ENCODE measurements at places on chromosomes 5 and 9.

DNA sequence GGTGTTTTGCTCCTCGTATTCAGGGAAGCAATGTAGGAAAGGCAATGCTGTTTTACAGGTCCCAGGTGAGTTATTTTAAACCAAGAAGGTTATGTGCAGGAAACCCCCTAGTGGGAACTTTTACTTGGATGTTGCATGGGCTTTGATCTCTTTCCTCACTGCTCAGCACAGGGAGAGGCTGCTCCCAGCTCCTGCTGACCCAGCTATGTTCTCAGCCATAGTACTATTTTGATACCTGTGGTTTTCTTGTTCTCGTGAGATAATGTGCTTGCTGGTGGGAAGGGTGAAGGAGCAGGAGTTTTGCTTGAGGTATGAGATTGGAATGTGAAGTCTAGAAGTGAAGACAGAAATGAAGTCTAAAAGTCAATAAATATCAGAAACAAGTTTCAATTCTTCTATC, 265.6 kb upstream of the FBXL7 start:
- no peak for DNase-seq

- no peak for DNase-seq
Measured at GRCh38 chr5:176995122-176995490, 11.5 kb downstream of the UIMC1 start.

DNA sequence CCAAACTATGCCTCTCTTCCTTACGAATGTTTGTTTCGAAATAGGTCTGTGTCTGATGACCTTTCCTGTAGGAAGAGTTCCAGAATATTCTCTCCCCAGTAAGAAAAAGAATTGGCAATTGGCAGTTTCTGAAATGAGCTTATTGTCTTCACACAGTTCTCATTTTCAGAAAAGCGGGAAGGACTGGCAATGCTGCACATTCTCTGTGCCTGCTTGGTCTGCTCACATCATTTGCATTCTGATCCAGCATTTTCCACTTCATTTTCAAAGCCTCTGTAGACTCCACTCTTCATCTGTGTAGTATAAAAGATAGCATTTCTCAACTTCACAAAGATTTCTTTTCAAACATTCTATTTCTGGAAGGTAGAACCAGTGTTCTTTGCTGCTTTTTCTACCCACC, 120.6 kb upstream of the CCDC112 start:
- no peak for DNase-seq

DNA sequence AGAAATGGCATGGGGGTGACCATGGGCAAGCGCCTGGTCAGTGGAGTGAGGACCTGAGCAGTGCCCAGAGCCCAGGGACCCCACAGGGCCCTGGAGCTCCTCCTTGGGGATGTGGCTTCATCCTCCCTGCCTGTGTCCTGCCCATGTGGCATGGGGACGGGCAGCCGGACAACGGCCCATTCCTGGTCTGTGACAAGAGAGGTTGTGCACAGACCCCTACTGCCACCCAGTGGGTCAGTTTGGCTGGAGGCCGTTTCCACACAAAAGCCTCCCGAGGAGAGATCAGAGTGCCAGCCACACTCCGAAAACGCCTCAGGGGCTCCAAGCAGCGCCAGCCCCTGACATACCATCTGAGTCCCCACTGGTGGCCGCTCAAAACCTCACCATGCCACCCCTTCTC, 19.8 kb downstream of the SLC6A18 start:
- DNase-seq, result no peak

- no peak for DNase-seq
Measured at GRCh38 chr5:76104027-76104426, 20.8 kb downstream of the SV2C start.

- no peak for DNase-seq
Measured at GRCh38 chr9:83346655-83347420, 191.4 kb downstream of the FRMD3 start.

DNA sequence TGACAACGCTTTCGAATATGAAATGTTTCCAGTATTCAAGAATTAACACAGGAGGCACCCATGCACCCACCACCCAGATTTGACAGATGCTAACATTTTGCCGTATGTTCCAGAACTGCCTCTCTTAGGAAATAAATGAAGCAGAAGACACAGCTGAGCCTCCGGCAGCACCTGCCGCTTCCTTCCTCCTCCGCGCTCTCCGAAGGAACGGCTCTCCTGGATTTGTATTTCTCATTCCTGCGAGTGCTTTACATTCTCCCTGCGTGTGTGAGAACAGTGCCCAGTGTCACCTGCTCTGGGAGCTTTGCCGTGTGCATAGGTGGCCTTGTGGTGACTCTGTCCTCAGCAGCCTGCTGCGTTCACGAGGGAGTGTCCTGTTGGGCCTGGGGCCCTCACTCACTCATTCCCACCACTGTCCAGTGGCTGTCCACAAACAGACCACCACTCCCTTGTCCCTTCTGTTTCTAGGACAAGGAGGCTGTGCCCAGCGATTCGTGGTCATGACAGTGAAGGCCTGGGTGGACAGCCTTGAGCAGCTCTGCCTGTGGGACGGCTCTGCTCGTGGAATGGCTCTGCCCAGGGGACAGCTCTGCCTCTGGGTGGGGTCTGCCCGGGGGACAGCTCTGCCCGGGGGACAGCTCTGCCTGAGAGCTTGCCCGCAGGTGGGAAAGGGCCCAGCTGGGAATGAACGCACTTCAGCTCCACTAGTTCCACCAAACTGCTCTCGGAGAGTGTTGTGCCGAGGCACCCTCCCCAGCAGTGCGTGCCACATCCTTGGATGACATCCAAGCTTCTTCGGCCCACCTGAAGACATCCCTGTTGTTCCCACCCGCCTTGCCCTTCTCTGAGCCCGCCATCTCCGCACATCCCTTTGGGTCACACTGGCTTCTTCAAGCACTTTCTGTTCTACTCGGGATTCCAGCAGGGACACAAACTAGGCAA, 170.5 kb upstream of the PPP1R26 start:
- no peak for DNase-seq

DNA sequence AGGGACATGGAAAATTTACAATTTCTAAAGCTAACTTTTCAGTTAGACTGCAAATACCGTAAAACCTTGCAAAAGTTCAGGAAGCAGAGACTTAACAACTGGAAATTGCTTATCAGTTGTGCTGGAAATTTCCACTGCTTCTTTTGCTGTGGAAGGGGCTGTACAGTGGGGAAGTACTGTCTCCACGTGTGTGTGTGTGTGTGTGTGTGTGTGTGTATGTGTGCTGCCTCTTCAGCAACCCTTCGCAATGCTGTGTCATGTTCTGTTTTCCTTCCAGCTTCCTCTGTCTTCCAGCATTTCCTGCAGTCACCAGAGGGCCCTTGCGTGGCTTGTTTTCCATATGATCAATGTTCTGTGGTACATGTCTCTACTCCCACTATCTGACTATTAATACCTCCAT, 87.5 kb upstream of the RANBP3L start:
- DNase-seq, result no peak

- peak; percentile 1 for DNase-seq
Measured at GRCh38 chr5:57216714-57217113, 42.9 kb downstream of the GPBP1 start.

DNA sequence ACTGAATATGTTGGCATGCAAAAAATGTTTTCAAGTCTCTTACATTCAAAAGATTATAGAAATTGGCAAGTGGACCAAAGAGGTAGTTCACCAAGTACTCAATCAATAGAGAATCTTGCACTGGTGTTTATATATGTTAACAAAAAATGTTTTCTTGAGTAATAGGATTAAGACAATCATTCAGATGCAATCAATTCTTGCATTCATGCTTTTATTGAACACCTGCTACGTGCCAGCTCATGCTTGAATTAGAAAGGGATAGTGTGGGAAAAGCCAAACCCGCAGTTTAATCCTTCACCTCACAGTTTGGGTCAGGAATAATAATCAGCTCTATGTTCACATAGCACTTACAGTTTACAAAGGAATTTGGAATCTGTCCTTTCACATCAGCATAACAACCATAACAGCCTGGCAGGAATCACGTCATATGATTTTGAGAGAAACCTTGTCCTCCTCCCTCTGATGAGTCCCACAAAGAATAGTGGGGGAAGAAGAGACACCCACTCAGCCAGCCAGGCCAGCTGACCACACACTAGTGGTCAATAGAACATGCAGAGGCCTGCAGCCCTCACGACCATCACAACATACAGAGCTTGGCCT, 36.8 kb upstream of the FRRS1L start:
- DNase-seq, result no peak

All from AG09309 (cell line).